ENCODE measurements at places on chromosomes 4 and X.

DNA sequence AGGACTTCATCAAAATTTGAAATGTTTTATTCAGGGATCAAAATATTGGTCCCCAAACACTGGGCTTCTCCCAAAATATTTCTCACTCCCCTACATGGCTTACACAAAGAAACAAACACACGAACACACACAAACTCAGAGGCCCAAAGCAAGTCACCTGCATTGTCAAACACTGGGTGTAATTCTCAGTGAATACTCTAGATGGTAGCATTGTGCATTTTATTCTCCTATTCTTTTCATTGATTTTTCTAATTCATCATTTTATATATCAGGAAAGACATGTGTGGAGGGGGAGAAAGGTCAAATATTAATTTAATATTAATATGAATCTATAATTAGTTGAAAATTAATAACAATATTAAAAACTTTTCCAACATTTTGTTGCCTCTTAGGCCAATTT, 72.3 kb upstream of the TNMD start:
- no peak for DNase-seq

DNA sequence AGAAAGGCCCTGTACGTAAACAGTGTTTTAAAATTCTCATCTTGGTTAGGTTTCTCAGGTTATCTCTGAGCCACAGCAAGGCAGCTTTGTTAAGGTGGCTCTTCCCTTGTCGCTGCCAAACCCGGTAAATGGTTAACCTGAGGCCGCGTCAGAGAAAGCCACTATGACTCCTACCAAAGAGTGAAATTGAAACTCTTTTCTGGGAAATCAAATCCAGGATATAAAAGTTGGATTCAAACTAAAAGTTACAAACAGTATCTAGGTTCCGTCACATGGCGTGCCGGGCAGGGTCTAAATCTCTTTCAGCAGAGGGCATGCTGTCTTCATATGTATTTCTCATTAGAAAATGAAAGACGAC, 433 bp downstream of the MMAA start:
- DNase-seq, result no peak

DNA sequence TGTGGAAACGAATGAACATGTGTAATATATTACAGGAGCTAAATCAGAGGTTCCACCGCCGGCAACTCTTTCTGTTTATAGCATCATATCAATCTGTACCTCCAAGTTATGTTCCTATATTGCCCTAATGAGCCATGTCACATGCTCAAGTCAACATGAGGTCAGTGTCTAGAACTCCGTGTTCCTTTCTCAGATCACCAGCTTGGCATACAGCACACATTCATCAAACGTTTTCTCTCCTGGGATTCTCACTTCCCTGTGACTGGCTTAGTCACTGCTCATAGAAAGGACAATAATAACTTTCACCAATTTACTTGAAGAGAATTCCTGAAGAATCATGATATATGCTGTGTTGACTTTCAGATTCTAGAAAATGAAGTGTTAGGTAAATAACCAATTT, 532.0 kb upstream of the SPANXN1 start:
- no peak for DNase-seq

DNA sequence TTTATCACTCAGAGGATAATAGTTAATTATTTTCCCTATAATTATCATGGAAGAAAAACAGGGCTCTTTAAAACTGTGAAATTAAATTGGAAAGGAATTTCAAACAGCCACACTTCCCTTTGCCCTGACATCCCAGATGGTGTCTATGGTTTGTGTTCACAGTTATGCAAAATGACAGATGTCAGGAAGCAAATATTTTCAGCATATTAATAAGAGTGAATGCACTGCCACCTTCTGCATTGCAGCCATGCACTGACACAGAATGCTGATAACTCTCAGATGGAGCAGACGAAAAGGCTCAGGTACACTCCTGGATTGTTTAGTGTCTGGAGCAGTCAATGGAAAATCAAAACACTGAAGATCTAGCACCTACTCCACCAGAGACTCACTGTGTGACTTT, 57.6 kb downstream of the RWDD4 start:
- DNase-seq, result no peak

- no peak for DNase-seq
These were observed 41.1 kb upstream of the ACSL4 start for GRCh38 chrX:109774136-109774535.

DNA sequence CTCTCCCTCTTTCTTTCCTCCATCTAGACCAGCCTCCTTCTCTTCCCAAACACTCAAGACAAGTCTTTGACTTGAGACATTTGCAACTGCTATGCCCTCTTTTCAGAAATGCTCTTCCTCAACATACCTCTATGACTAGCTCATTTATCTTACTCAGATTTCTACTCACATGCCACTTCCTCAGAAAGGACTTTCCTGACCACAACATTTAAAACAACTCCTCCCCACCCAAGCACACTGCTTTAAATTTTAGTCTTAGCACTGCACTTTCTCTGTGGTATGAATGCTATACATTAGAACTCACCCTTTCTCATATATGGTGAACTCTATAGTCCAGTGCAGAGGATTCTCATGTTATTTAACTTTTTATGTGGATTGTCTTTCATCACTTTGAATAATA, 28.4 kb upstream of the SULT1E1 start:
- no peak for DNase-seq

- DNase-seq, result no peak
These were observed 132.0 kb upstream of the MED14 start for GRCh38 chrX:40867352-40867751.

DNA sequence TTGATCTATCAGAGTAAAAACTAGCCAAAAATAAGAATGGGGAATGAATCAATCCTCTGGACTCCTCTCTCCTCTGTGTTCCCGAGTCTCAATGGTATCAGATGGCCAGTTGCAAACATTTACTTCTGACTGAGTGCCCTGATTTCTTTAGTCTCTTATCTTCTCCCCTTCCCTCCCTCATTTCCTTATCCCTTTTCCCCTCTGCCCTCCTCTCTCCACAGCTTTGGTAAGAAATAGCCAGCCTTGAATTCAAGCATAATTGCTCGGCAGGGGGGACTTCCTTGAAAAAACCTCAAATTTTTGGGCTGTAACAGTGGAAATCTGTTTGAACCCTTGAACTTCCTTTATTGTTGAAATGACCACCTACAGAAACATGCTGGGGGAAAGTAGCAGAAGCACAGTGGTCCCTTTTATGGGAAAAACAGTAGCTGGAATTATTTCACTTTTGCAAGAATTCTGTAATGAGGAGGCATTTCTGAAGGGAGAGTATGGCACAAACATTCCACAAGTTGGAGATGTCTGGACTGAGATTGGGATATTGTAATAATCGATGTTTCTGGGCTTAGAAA, 40.3 kb downstream of the NHS start:
- DNase-seq, result no peak

Data from stimulated activated naive CD4-positive, alpha-beta T cell (primary cell).